Osteoblast (primary cell): ENCODE measurements at places on chromosomes 3 and 15. TPM values are rescaled to one million over a fixed set of nuclear protein-coding genes. Genes with fewer than 3 reads are reported as not detected.

Gene ACKR2
- total RNA-seq, result under 0.01 TPM in 1 of 2 replicates, not detected in the other

GRCh38 chr15:59532770-59533379 lies 78.7 kb upstream of the GCNT3 start:
- no peaks in the 10 kb centered on the region for H3K4me1 ChIP-seq
- H3K36me3 ChIP-seq, result no peaks in the 10 kb centered on the region
- H3K27ac ChIP-seq, result no peak overlapping the region
- peaks cover 11% of the 10 kb centered on the region for H3K27me3 ChIP-seq
- DNase-seq, result peak; percentile 67
- H3K4me3 ChIP-seq, result no peak overlapping the region

Gene EFCC1
- not detected in 2 replicates for total RNA-seq

DNA sequence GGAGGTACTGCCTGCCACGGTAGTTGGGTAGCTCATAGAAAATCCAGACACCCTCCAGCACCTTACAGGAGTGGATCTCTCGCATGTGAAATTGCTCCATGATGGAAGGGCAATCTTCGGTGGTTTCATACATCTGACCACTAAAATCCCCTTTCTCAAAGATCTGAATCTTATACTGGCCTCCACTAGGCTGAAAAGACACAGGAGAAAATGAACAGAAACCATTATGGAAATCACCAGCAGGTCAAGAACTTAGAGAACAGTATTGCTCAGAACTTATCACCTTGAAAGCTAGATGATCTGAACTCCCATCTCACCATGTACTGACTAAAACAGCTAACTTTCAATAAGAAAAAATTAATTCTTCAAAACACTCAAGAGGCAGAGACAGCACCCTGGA lies 5.4 kb downstream of the CRYGS start:
- H3K4me1 ChIP-seq, result peaks cover 26% of the 10 kb centered on the region
- no peak overlapping the region for H3K27ac ChIP-seq
- no peak overlapping the region for H3K4me3 ChIP-seq
- no peaks in the 10 kb centered on the region for H3K27me3 ChIP-seq
- no peak for DNase-seq
- H3K36me3 ChIP-seq, result no peaks in the 10 kb centered on the region

DNA sequence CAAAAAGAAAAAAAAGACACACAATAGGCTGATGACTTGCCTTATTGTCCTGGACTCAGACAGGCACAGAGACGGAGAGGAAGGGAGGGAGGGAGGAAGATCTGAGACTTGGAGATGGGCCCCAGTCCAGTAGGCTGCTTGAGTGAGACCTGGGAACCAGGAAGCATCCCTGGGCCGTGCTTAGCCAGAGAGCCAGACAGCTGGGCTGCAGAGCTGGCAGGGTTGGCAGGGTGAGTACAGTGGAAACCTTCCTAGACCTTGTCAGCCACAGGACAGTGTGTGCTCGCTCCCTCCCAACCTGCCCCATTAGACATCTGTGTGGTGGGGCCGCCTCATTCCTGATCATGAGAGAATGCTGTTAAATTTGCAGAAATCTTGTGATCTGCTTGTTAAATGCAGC lies 107.9 kb upstream of the ALDH1A3 start:
- H3K36me3 ChIP-seq, result no peaks in the 10 kb centered on the region
- no peaks in the 10 kb centered on the region for H3K4me1 ChIP-seq
- no peak overlapping the region for H3K27ac ChIP-seq
- peak; percentile 54 for DNase-seq
- no peaks in the 10 kb centered on the region for H3K27me3 ChIP-seq

GRCh38 chr3:195717416-195717815 lies 3.4 kb upstream of the MUC20 start:
- H3K4me1 ChIP-seq, result no peaks in the 10 kb centered on the region
- DNase-seq, result peak; percentile 66
- H3K4me3 ChIP-seq, result no peak overlapping the region
- H3K27me3 ChIP-seq, result peaks cover 33% of the 10 kb centered on the region

Gene SPTBN5
- total RNA-seq, result under 0.01 and 0.36 TPM in 2 replicates

DNA sequence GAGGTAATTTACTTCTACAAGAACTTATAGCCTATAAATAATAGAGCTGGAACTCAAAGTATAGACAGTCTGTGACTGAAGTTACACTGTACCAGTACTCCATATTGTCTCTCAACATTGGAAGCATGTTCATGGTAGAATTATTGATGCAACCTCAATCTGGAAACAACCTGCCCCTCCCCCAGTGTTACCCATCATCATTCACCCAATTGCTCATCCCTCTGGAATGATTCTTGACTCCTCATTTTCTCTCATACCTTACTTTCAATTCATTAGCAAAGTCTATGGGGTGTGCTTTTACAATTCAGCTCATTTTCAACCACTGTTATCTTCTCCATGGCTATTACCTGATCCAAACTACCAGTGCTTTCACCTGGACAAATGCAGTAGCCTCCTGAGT lies 151.7 kb downstream of the CPNE4 start:
- H3K4me3 ChIP-seq, result no peak overlapping the region
- no peaks in the 10 kb centered on the region for H3K27me3 ChIP-seq
- no peaks in the 10 kb centered on the region for H3K36me3 ChIP-seq
- no peaks in the 10 kb centered on the region for H3K4me1 ChIP-seq

Gene AGBL1
- total RNA-seq, result not detected in 2 replicates

DNA sequence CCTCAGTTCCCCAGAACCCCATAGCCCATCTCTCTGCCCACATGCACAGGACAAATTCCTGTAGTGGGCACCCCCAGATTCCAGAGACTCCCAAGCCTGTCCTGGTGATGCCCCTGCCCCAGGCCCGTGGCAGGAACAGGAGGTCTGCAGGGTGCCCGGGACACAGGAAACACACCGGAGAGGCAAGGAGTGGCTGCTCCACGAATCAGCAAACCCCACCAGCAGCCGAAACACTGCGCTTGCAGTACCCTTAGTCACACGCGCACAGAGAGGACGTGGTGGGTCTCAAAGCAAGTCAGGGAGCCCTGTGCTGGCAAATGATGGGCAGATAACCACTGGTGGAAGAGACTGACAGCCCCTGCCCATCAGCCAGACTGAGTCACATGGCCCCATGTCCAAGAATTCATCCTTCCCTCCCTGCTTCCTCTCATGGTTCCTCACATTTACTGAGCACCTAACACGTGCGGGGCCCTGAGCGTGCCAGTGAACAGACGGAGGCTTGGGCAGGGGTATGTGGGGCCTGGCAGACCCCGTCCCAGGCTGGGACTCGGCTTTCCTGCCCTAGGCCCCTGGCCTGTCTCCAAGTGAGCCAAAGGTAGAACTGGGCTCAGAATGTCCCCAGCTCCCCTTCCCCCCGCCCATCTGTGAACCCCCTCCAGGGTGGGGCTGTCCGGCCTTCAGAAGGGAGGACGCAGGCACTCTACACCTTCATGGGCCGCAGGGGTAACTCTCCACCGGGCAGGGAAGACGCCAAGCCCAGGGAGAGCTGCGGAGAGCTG lies 130.4 kb upstream of the IQSEC1 start:
- H3K27ac ChIP-seq, result no peak overlapping the region
- no peak overlapping the region for H3K4me3 ChIP-seq
- H3K27me3 ChIP-seq, result peaks cover 6% of the 10 kb centered on the region
- no peaks in the 10 kb centered on the region for H3K36me3 ChIP-seq
- no peaks in the 10 kb centered on the region for H3K4me1 ChIP-seq

GRCh38 chr3:127037418-127037841 lies 54.5 kb downstream of the PLXNA1 start:
- H3K4me1 ChIP-seq, result peaks cover 10% of the 10 kb centered on the region
- no peaks in the 10 kb centered on the region for H3K27me3 ChIP-seq
- peaks cover 14% of the 10 kb centered on the region for H3K36me3 ChIP-seq
- DNase-seq, result no peak
- H3K27ac ChIP-seq, result no peak overlapping the region

DNA sequence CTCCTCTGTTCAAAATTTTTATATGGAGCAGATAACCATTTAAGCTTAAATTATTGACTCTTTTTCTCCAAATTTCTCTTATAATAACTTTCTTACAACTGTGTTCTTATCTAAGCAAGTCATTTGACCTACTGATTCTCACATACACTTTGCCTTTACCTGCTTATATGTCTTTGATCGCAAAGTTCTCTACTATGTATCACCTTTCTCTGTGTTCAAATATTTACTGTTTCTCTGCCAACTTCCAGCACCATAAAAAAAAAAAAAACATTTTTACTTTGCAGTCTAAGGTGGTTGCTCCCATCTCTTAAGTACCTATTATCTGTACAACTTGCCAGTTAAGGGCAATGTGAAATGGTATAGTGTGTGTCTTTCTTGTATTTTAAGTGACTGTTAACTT lies 100.8 kb upstream of the DPH6 start:
- H3K4me3 ChIP-seq, result no peak overlapping the region
- no peak overlapping the region for H3K27ac ChIP-seq
- no peaks in the 10 kb centered on the region for H3K4me1 ChIP-seq
- H3K36me3 ChIP-seq, result no peaks in the 10 kb centered on the region

DNA sequence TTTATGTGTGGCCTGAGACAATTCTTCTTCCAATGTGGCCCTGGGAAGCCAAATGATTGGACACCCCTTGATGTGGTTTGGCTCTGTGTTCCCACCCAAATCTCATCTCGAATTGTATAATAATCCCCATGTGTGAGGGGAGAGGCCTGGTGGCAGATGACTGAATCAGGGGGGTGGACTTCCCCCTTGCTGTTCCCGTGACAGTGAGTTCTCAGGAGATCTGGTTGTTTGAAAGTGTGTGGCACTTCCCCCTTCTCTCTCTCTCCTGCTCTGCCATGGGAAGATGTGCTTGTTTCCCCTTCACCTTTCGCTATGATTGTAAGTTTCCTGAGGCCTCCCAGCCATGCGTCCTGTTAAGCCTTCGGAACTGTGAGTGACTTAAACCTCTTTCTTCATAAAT lies 60.1 kb upstream of the PARL start:
- H3K4me1 ChIP-seq, result no peaks in the 10 kb centered on the region
- no peak overlapping the region for H3K4me3 ChIP-seq
- no peak for DNase-seq

- peak within 1 kb of the TSS; percentile 73 for H3K27ac ChIP-seq
- DNase-seq, result peak; percentile 98
- H3K4me1 ChIP-seq, result peaks cover 32% of the 10 kb centered on the region
- peaks cover 3% of the 10 kb centered on the region for H3K36me3 ChIP-seq
- no peaks in the 10 kb centered on the region for H3K27me3 ChIP-seq
Measured at GRCh38 chr3:184154885-184155643, at the start of gene DVL3. Gene DVL3, plus strand, starts transcription at chr3:184155377. Its CDS starts 259 bp downstream, at chr3:184155636.

DNA sequence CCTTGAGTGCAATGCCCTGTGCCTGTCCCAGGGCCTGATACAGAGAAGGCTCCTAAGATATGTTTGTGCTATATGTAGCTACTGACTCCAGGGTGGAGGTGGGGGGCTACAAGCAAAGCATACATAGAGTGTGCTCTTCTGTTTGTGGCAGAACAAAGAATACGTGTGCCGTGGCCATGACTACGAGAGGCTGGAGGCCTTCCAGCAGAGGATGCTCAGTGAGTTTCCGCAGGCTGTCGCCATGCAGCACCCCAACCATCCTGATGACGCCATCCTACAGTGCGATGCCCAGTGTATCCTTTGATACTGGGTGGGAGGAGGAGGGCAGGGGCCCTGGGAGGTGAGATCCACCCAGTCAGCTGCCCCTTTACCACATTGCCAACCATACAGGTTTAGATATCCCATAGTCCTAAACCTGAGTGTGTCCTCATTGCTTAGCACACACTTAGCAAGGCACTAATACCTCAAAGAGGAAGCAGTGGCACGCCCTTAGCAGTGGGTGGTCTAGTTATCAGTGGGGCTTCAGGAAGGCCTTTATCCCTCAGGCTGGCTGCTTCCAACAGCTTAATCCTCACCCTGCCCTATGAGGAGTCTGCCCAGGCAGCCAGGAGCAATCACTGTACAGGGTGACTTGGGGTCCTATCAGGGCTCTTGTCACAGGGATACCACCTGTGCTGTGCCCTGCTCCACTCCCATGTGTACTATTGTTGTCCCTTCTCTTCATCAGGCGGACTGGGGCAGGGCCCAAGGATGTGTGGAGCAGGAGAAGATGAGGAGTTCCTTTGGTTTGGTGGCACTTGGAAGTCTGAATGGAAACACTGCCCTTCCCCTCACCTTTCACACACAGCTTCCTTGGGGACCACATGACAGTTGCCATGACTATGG lies 30.1 kb upstream of the MANF start:
- no peak overlapping the region for H3K27ac ChIP-seq
- no peaks in the 10 kb centered on the region for H3K4me1 ChIP-seq
- H3K36me3 ChIP-seq, result no peaks in the 10 kb centered on the region
- H3K27me3 ChIP-seq, result no peaks in the 10 kb centered on the region
- no peak overlapping the region for H3K4me3 ChIP-seq

Gene CHDH
- total RNA-seq, result 0.72 and 0.88 TPM in 2 replicates
